ENCODE measurements at places on chromosomes 3 and 15.
A peak's percentile ranks its signal among the peaks of the same experiment; 100 is the strongest.

GRCh38 chr3:139676632-139677387 lies 962 bp downstream of the NMNAT3 start:
- no peak for DNase-seq

DNA sequence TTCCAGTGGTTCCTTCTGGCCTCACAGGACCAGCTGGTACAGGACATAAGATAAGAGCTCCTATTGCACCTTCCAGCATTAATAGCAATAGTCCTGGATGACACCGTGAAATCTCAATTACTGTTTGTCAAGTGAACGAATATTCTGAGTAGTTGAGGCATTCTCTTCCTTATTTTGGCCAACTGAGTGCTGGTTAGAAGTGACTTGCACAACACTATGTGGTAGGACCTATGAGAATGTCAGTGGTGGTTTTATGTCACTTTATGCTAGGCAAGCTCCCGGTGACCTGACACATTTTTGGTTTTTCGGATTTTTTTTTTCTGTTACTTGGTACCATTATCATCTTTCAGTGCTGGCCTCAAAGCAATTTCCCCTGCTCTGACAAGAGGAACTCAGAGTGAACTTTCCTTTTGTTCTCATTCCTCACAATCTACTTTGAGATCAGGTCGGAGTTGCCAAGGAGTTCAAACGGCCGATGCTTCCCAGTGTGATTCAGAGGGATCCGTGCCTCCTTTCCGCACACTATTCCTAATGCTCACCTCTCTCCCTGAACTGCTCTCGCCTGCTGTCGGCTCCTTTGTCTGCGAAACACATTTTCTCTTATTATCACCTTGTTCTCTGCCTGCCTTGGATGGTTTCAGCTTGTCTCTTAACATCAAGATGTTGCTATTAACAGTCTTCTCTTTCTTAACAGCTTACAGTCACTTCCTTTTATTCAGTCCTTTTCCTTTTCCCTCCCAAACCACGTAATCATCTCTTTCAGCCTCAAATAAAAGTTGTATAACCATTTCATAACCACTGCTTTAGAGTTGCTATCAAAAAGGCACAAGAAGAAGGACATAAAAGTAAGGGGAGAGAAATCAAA lies 35.8 kb downstream of the QTRT2 start:
- no peak for DNase-seq

DNA sequence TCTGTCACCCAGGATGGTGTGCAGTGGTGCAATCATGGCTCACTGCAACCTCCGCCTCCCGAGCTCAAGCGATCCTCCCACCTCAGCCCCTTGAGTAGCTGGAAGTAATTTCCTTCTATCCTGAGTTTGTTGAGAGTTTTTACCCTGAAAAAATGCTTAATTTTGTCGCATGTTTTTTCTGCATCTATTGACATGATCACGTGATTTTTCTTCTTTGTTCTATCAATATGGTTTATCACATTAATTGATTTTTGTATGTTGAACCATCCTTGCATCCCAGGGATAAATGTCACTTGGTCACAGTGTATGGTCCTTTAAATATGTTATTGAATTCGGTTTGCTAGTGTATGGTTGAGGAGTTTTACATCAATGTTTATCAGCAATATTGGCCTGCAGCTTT lies 11.9 kb upstream of the OR5K4 start:
- no peak for DNase-seq

GRCh38 chr3:123700791-123701722 lies 116.2 kb upstream of the HACD2 start:
- DNase-seq, result no peak

DNA sequence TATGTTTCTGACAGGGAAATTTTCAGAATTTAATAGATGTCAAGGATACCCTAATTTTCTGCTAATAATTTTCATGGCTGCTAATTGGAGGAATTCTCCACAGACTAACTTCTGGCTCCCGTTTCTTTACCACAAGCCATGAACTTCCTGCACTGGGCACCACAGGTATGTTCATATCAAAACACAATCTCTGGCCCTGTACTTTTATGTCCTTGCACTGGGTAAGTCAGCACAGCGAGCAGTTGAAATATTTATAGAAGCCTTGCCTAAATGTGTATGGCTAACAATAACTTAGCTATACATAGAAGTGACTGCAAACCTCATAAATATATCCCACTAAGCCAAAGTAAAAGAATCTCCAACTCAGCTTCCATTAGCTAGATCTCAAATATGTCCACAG lies 246.9 kb downstream of the ZIC1 start:
- no peak for DNase-seq

DNA sequence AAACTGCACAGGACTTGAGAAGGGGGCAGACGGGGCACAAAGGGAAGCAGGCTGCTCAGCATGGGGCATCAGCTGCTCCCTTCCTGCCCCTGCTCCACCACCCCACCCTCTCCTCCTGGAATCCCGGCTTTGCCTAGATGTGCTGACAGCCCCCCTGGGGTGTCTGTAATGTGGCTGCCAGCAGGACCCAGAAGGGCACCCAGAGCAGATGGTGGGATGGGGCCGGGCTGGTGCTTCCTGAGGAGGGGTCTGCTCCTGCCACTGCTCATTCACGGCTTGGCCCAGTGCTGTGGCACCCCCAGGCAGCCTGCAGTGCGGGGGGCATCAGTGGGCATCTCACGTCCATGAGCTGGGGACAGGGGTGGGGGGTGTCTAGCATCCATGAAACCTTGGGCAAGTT lies 10.2 kb downstream of the H1-8 start:
- DNase-seq, result no peak

DNA sequence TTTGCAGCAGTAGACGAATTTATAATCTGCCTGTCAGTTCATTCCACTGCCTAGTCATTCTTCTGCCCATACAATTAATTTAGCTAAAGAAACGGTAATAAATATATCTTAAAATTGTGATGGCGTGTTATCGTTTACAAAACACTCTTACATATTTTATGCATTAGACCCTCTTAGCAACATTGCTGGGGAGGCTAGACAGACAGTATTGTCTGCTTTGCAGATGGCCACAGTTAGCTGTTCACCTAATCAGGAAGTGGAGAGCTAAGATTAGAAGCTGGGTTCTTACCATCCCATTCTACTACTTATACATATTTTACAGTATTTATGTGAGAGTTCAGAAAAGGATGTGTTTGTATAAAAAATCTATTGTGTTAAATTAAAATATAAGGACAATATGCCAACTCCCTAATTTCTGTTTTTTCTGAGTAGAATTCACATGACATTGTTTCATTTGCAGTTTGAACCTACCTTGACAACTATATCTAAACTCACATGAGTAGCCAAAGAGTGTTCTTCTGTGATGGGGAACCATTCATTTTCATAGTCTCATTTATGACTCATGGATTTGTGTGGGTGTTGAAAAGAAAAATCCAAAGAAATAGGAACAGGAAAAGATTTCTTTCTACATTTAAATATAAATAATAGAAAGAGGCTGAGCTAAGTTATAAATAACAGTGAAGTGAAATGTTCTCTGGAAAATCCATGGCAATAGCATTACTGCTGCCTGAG lies 41.7 kb upstream of the C3orf80 start:
- DNase-seq, result no peak

DNA sequence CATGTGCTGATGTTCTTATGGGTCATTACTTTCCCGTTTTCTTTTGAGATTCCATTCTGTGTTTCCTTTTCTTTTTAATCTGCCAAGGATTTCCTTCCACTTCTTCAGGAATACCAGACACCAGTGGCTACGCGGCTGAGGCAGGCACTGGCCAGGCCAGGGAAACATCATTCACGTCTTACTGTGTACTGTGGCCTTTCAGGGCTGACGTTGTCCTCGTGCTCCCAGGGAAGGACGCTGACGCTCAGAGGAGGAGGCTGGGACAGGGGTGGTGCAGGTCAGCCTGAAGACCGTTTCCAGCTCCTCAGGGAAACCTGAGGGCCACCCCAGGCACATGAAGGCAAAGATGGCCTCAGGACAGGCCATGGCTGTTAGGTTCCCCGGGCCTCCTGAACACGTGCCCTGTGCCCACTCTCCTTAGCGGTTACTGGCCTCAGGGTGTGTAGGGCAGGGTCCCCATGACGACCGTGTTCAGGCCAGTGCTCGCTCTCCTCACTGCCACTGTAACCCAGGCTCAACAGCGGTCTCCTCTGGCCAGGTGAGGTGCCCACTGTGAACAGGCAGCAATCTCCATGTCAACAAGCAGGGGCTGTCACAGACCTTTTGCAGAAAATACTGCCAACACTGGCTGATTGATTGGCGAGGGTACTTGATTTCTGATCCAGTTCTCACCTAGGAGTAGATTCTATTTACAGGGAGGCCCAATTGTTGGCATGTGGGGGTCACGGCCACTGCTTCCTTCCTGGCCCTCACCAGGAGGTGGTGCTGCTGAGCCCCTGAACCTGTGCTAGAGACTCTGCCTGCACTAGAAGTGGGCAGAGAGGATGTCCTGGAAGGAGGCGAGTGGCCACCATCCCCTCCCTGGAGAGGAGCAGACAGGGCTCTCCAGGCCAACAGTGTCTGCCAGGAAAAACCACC lies 169.5 kb downstream of the ATP10A start:
- no peak for DNase-seq

GRCh38 chr3:160790726-160791125 lies 34.7 kb downstream of the PPM1L start:
- DNase-seq, result no peak

DNA sequence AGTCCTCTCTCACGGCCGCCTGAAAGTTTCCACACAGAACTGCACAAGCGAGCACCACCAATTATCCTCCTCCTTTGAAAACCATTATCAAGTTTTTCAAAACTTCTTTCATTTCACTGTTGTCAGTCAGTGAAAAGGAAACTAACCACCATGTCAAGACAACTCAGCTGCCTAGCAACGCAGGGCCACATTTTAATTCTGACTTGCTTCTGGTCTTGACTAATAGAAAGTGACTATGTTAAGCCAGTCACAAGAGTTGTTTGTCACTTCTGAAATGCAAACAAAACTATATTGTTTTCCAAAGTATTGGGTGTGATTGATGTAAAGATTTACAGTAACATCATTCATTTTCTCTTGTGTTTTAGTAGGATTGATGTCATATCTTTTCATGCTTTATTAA lies 612.8 kb upstream of the AGTR1 start:
- no peak for DNase-seq

- DNase-seq, result no peak
Measured at GRCh38 chr3:39766433-39766832, 43.0 kb upstream of the MYRIP start.

GRCh38 chr3:69092030-69092516 lies 7.3 kb downstream of the ARL6IP5 start:
- DNase-seq, result no peak

DNA sequence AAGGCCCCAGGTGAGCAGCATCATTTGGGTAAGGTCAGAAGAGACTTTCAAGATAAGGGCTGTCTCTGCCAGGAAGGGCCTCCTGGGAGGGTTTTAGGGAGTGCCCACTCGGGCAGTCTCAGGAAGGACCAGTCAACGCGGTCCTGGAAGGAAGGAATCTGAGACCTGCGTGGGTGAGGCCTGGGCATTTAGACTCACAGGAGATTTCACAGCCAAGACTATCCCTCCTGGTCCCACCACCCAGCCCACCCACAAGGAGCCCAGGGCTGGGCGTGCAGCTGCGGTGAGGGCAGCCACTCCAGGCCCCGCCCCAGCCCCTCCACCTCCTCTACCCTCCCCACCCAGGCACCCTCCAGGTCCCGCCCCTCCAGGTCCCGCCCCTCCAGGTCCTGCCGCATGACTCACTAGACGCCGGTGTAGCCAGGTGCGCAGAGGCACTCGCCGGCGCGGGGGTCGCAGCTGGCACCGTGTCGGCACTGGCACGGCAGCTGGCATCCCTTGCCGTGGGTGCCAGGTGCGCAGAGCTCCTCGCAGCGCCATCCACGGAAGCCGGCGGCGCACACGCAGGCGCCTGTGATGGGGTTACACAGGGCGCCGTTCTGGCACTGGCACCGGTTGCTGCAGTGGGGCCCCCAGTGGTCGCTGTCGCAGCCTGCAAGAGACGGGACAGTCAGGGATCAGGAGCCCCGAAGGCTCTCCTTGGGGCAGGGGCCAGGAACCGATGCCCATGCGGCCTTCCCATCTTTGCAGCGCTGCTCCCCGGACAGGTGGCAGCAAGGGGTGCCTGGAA lies 112.7 kb downstream of the RAB11A start:
- peak; percentile 56 for DNase-seq

- no peak for DNase-seq
Measured at GRCh38 chr3:133230195-133230594, 169.7 kb upstream of the BFSP2 start.

GRCh38 chr3:159795042-159795441 lies 193.6 kb upstream of the IL12A start:
- no peak for DNase-seq
